ENCODE measurements at places on chromosomes 5 and 9.

DNA sequence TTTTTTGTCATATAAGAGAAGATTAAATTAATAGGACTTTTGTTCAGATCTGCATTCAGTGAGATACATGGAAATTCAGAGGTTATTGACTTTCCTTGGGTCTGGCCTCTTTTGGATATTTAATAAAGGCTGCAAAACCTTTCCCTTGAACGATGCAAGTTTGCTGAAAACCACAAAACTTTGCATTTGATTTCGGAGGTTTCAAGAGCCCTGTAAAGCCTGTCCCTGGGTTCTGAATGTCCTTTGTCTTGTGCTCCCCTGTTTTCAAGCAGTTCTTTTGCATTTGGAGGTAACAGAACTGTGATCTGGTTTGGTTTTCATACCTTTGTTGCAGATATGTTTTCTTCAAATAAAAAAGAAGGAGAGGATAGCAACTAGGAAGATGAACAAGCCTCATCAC, 188.1 kb upstream of the DMRT1 start:
- no peak for DNase-seq

- no peak for DNase-seq
Measured at GRCh38 chr9:106321394-106322180, 541.4 kb upstream of the ZNF462 start.

DNA sequence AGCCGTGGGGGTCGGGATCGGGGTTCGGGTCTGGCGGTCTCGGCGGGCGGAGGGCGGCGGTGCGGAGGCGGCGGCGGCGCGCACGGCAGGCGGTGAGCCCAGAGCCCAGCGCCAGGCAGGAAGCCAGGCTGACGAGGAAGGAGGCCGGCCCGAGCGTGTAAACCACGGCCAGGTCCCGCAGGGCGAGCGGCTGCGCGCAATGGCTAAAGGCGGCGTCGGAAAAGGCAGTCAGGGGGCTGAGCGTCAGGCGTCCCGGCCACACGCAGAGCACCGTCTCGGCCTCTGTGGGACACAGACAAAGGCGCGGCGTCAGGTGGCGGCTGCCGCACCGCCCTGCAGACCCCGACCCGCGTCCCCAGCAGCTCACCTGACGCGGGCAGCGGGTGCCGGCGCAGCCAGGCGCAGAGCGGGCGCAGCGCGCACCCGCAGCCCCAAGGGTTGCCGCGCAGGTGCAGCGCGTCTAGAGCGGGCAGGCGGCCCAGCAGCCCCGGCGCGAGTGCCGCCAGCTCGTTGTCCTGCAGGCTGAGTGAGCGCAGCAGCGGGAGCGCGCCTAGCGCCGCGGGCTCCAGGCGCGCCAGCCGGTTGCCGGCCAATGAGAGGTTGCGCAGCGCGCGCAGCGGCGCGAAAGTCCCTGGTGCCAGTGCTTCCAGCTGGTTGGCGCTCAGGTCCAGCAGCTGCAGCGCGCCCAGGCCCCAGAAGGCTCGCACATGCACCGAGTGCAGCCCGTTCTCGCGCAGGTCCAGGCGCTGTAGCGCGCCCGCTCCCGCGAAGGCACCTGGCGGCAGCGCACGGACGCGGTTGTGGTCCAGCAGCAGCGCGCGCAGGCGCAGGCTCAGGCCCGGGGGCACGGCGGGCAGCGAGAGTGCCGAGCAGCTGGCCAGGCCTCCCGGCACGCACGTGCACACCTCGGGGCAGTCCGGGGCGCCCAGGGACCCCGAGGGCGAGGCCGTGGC, 671 bp downstream of the LRRC26 start:
- no peak for DNase-seq

DNA sequence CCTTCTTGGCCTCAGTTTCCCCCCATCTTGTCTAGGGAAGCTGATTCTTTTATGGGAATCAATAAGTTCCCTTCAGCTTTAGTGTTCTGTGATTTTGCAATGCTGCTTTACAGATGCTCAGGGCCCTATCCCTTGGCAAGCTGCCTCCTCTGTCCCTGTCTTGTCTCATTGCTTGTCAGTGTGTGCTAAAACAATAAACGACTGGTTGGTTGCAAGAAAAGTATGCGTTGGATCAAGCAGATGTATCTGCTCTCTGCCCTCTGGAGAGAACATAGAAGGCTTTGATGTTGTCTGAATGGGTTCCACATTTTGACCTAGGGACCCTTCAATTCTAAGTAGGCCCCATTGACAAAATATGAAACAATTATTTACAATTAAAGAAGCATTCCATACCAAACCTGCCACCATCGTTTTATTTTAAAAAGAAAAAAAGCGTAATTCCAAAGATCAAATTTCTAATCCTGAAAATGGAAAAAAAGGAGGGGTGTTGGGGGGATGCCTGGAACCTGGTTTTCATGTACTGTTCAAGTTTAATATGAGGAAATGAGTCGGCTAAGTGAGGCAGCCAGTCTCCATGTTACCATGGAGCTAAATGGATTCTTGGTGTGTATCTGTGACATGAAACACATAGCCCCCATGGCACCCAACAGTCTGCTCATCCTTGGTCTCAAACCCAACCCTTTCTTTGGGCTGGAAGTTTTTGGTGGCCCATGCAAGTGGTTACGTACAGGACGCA, 31.2 kb upstream of the TARS1 start:
- no peak for DNase-seq

GRCh38 chr9:4538621-4539020, 48.4 kb downstream of the SLC1A1 start:
- no peak for DNase-seq

DNA sequence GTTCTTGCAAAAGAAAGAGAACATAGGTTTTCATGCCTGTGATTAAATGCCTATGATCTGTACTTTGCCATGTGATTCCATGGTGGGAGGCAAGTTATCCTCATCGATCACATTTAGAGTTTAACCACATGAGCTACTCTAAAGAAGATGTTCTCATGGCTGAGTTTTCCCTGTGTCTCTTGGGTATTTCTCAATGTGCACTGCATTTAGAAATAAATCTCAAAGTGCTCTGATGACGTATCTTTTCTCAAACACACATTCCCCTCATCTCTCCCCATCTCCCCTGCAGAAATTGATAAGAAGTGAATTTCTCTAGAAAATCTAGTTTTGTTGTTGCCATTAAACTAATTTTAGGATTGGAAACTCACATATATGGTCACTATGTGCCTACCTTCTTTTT, 282.2 kb downstream of the SEMA5A start:
- no peak for DNase-seq

- no peak for DNase-seq
Measured at GRCh38 chr9:101235105-101235866, 149.5 kb downstream of the BAAT start.

GRCh38 chr5:179872055-179872827, 13.6 kb upstream of the MRNIP start:
- DNase-seq: no peak

- no peak for DNase-seq
Measured at GRCh38 chr9:107624234-107624948, 134.8 kb upstream of the KLF4 start.

DNA sequence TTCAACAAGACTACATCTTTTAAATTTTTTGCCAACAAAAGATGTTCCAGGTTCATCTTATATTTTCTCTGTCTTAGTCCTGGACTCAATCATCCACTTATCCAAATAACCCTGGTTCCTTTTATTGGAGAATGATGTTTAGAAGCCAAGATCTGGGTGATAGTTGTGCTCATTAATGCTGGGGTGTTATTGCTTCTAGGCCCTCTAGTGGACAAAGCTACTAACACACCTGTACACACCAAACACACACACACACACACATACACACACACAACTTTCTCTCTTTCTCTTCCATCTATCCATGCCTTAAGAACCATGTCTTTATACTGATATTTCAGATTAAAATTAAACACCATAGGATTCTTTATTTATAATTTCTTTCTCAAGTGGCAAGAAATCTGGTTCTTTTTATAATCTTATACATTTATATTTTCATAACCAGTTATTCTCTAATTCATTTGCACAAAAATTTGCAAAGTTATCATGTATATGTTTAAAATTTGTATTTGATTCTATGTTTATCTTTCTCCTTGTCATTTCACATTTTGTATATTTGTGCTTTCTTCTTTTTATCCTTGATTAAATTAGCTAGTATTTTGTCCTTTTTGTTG, 179.1 kb upstream of the SMIM23 start:
- DNase-seq: no peak

- no peak for DNase-seq
Measured at GRCh38 chr9:3332802-3333201, 193.0 kb downstream of the RFX3 start.

- no peak for DNase-seq
Measured at GRCh38 chr5:26872337-26872736, 166.0 kb downstream of the CDH9 start.

DNA sequence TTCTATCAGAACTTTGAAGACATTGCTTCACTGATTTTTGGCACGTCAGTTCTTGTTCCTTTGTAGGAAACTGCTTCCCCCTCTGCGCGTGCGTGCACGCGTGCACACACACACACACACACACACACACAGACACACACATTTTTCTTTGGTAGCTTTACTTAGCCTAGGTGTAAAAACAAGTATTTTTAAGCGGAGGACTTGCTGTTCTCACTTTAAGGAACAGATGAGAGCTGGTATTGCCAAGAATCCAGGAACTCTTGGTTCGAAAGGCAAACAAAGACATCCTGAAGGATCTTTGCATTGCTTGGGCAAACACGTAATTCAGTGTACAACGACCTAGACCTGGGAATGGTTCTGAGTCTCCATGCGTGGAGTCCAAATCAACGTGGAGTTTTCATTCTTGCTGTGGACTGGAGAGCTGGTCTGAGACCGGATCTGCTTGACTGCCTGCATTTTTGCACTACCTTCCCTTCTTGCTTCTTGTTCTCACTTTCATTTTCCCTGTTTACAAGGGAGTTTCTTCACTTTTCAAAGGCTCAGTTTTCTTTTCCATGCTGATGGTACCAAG, 8.2 kb downstream of the TMEM268 start:
- no peak for DNase-seq

GRCh38 chr9:124251204-124251603, 6.5 kb upstream of the NEK6 start:
- DNase-seq: no peak

GRCh38 chr9:115114084-115114483, 3.9 kb downstream of the TNC start:
- no peak for DNase-seq

DNA sequence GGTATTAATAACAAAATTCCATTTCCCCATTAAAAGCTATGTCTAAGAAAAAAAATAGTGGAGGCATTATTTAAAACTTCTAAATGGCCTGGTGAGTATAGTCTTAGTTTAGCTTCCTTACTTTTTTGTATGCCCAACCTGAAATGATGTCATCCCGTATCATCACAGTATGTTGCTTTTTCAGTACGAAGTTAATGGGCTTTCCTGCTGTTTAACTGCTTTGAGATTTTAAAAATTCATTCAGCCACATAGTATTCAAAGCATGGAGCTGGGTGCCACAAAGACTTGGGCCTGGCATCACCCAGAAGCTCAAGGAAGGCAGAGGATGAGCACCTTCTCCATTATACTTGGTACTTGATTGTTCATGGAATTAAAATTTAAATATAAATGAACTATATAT, 7.4 kb downstream of the F2RL2 start:
- peak; percentile 45 for DNase-seq

GRCh38 chr5:54347221-54347865, 37.0 kb upstream of the ARL15 start:
- no peak for DNase-seq

GRCh38 chr9:87950765-87951488, 23.4 kb downstream of the CDK20 start:
- no peak for DNase-seq

GRCh38 chr5:180047667-180048066, 23.9 kb downstream of the RNF130 start:
- DNase-seq: no peak

DNA sequence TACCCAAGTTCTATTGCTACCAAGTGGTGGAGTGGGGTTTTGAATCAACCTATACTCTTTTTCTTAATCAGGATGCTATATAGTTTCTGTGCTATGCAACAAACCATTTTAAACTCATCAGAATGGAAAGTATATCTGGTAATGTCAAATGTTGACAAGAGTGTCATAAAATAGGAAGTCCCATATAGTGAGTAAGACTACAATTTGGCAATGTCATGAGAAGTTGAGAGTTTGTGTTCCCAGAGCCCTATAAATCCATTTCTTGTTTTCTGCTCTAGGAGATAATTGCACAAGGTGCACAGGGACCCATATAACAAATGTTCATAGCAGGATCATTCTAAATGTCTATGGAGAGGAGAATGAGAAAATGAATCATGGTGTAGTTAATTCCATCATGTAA, 109.8 kb upstream of the TXNDC8 start:
- no peak for DNase-seq

DNA sequence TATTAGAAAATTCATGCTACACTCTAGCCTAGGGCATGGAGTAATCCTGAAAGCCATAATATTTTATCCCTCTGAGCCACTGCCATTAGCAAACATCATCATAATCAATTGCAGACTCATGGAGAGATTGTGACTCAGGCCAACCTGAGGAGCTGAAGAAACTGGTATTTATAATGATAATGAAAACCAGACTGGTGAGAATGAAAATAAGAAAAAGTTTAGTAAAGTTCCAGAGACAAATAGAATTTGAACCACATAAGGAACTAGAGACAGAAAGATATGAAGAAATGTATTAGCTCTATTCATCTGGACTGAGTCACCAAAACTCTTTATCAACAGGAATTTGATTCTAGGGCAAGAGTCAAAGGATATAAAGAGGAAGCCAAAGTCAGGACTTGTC, 158.7 kb downstream of the DRD1 start:
- no peak for DNase-seq

DNA sequence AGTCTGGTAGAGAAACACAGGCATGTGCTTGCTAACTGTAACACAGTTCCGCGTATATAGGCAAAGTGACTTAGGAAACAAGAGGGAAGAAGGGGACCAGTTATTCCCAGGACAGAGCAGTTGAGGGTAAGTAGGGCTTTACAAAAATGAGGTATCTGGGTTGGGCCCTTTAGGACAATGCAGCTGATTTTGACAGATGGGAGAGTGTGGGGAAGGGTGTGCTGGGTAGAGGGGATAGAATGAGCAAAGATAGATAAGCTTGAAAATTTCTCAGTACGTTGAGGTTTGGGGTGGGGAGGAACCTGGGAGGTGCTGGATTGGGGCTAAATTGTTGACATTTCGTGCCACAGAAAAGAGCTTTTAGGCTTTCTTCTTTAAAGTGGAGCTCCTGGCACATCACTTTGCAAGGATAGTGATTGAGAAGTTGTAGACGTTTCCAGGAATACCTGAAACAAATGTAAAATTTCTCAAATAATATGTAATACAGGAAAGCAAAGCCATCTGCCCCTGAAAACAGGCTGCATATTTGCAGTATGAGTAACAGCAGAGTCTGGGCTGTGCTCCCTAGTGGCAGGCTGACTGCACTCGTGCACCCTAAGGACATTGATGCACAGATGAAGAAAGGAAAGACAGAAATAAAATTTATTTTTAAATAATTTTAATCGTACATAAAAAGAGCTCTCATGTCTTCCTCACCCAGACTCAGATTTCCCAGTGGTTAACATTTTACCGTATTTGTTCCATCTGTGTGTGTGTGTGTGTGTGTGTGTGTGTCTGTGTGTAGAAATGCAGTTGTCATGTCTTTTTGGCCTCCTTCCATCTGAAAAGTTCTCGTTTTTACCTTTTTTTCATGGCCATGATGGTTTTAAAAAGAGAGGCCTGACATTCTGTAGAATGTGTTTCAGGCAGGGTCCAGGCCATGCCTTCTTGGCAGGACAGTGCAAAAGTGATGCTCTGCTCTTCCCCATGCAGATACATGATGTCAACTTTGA, 144.9 kb upstream of the DMRT1 start:
- no peak for DNase-seq
